ENCODE measurements at places on chromosomes 4 and X. TPM values are rescaled to one million over a fixed set of nuclear protein-coding genes. Genes with fewer than 3 reads are reported as not detected.
A peak's percentile ranks its signal among the peaks of the same experiment; 100 is the strongest.

NKX6-1 gene
- 74.7 TPM for total RNA-seq

GRCh38 chr4:89469930-89470375 lies 162.4 kb upstream of the GPRIN3 start:
- DNase-seq, result no peak

DNA sequence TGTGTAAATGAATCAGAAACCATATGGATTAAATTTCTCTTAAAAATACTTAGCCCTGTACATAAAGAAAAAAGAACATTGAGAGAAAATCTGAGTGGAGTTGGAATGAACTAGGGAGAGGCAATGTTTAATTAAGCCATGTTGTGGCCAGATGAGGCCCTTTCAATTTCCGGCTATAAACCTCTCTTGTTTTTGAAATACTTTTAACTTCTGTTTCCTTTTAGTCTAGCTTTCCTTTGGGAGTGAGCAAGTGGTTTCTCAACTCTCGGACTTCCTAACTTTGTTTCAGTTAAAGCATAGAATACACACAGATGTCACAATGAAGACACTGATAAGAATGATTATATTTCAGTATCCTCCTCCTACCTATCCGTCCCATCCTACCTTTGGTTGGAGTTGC lies 197.2 kb downstream of the ARHGAP24 start:
- no peak for DNase-seq

TMEM187 gene
- 3.6 TPM for total RNA-seq

SLC4A4 gene
- total RNA-seq, result 2.6 TPM

- DNase-seq, result no peak
Observed at GRCh38 chr4:65671372-65671771, 1.1 kb upstream of the EPHA5 start.

MTNR1A gene
- total RNA-seq, result not detected

- no peak for DNase-seq
Observed at GRCh38 chr4:169372791-169373190, 102.0 kb upstream of the SH3RF1 start.

DNA sequence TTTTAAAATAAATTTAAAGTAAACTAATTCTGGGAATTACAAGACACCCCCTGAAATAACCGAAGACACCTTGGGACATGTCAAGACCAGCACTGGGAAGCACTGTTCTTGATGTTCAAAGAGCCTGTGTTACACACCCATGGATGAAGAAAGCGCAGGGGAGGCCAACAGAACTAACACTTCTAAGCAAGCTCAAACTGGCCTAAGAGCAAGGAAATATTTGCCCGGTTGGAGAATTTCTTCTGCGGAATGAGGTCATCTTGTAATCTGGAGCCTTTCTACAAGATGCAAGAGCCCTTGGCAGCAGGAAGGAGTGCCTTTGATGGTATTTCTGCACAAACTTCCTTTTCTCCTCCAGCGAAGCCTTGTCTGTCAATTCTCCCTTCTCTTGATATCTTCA lies 9.3 kb upstream of the EFHC2 start:
- DNase-seq, result no peak

GRCh38 chr4:70277121-70277520 lies 34.7 kb downstream of the CSN3 start:
- no peak for DNase-seq

- no peak for DNase-seq
Observed at GRCh38 chrX:72203421-72203820, 21.9 kb downstream of the PIN4 start.

DNA sequence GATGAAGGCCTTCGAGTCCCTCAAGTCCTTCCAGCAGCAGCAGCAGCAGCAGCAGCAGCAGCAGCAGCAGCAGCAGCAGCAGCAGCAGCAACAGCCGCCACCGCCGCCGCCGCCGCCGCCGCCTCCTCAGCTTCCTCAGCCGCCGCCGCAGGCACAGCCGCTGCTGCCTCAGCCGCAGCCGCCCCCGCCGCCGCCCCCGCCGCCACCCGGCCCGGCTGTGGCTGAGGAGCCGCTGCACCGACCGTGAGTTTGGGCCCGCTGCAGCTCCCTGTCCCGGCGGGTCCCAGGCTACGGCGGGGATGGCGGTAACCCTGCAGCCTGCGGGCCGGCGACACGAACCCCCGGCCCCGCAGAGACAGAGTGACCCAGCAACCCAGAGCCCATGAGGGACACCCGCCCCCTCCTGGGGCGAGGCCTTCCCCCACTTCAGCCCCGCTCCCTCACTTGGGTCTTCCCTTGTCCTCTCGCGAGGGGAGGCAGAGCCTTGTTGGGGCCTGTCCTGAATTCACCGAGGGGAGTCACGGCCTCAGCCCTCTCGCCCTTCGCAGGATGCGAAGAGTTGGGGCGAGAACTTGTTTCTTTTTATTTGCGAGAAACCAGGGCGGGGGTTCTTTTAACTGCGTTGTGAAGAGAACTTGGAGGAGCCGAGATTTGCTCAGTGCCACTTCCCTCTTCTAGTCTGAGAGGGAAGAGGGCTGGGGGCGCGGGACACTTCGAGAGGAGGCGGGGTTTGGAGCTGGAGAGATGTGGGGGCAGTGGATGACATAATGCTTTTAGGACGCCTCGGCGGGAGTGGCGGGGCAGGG lies 568 bp downstream of the HTT start:
- no peak for DNase-seq

DNA sequence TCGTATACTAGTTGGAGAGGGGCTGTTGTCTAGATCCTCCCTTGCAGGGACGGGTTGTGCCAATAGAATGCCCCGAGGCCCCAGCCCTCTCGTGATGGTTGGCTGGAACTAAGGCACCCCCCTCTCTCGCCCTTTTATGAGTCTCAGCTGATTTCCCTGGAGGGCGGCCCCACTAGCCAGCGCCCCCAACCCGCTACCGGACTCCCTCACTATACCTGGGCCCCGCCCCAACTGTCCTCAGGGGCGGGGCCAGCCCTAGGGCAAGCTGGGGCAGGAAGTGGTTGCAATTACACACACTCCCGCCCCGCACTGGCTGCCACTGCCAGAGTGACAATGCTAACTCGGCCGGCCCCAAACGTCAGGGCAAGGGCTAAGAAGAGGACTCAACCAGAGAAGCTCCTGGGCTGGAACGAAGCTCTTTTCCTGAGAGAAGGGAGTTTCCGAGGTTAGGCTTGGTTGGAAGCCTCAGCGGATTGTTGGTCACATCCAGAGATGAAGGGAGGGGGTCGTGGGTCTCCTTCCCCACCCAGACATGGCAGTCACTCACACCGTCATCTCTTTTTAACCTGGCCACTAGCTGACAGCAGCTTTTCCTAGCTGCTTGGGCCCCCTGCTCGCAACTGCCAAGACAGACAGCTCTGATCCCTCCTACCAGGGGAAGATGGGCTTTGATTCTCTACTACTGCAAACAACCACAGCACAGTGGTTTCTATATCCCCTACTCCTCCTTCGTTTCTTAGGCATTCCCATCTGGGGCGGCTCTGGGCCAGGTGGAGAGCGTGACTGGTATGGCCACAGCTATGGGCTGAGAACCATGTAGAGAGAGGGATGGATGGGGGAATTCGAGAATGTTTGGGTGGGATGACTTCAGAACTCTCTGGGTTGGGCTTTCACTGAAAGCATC lies 21.0 kb upstream of the BCORL1 start:
- DNase-seq, result no peak

GRCh38 chr4:112082954-112083586 lies 62.2 kb upstream of the FAM241A start:
- no peak for DNase-seq

FGFBP1 gene
- total RNA-seq, result 0.52 TPM

DNA sequence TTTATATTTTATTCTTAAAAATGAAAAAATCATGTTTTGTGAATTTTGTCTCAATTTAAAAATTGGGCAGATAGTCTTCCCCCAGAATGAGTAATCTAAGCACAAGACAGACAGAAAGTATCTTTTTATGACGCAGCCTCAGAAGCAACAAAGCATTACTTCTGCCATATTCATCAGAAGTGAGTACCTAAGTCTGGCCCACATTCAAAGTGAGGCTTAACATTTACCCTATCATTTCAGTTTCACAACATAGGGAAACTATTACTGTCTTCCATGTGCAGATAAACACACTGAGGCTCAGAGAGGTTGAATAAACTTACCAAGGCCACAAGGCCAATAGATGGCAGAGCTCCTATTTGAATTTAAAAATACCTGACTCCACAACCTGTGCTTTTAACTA lies 4.4 kb upstream of the PRDX4 start:
- DNase-seq, result no peak

- DNase-seq, result no peak
Observed at GRCh38 chr4:40511036-40511614, 118.5 kb downstream of the RBM47 start.

DNA sequence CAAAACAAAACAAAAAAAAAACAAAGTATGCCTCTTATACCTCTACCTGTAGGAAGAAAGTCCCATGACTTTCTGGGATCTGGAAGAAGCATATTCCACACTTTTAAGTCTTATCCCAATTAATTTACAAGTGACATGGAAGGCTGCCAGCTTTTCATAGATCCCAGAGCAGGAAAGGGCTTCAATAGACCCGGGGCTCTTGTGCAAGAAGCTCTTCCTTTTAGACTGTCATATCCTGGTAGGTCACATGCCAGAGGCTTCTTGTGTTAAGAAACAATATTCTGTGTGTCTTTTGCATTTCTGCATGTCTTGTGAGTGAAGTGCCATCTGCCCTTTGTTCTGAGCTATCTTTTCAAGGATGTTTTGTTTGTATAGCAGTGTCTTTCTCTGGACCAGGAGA lies 84.4 kb upstream of the PHOX2B start:
- DNase-seq, result no peak

GRCh38 chr4:16969696-16970135 lies 71.3 kb upstream of the LDB2 start:
- DNase-seq, result peak; percentile 94

LIAS gene
- 8.8 TPM for total RNA-seq

- DNase-seq, result no peak
Observed at GRCh38 chr4:143251779-143252178, 67.1 kb downstream of the USP38 start.

- DNase-seq, result no peak
Observed at GRCh38 chrX:25144043-25144940, 128.5 kb upstream of the ARX start.

DNA sequence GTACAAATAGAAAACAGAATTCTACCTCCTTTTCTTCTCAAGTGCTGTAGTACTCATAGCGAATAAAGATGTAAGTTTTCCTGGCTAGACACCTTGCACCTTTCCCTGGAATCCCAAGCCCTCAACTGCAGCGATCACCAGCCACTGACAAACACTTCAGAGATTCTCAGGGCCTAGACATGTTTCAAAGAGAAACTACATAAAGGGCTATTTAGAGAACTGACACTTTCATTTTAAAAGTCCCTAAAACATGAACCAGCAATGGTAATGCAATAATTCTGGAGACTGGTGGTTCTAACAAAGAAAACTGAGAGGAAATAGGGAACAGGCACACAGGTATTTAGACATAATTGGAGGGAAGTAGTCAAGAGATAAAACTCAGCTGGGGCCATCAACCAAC lies 35.7 kb downstream of the FANCB start:
- no peak for DNase-seq

DNA sequence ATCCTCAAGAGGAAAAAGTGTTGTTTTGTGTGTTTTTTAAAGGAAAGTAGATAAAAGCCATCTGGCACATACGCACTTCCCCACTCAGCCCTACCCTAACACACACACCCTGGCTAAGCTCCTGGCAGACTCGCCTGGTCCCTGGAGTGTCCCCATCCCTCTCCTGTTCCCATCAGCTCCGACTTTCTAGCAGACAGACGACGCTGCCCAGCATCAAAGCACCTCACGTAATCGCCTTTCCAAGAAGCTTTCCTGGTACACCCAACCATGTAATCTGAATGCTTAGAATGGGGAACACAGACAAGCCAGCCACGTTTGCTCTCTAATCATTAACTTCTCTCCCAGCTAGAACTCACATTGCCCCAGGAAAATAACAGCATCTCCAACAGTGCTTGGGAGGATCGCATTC lies 116.2 kb downstream of the AFAP1 start:
- DNase-seq, result no peak

DNA sequence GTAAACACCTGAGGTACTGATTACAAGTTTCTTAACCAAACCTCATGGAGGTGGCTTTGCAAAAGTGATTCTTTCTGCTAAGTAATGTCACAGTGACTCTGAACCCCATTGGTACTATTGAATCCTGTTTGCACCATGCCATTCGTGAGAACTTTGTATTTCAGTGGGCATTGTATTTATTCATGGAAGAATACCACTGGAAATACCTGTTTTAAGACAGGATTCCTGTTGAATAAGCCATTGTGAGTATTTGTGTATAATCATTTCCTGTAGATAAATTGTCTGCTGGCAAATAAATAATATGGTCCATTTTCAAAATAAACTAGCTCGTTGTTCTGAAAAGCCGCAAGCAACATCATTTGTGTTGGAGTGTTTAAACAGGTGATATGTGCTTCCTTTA lies 136.4 kb upstream of the GUCY1A1 start:
- no peak for DNase-seq

PPARGC1A gene
- total RNA-seq, result 14.5 TPM

GRCh38 chr4:177410566-177410965 lies 31.7 kb downstream of the AGA start:
- no peak for DNase-seq

- no peak for DNase-seq
Observed at GRCh38 chr4:56976837-56977320, 527 bp downstream of the NOA1 start.

All from esophagus muscularis mucosa (tissue), 4 donors.